ENCODE measurements at places on chromosomes 4 and X. TPM values are rescaled to one million over a fixed set of nuclear protein-coding genes. Genes with fewer than 3 reads are reported as not detected.

Gene CXCL1
- not detected for total RNA-seq

Gene CFAP99
- not detected for total RNA-seq

DNA sequence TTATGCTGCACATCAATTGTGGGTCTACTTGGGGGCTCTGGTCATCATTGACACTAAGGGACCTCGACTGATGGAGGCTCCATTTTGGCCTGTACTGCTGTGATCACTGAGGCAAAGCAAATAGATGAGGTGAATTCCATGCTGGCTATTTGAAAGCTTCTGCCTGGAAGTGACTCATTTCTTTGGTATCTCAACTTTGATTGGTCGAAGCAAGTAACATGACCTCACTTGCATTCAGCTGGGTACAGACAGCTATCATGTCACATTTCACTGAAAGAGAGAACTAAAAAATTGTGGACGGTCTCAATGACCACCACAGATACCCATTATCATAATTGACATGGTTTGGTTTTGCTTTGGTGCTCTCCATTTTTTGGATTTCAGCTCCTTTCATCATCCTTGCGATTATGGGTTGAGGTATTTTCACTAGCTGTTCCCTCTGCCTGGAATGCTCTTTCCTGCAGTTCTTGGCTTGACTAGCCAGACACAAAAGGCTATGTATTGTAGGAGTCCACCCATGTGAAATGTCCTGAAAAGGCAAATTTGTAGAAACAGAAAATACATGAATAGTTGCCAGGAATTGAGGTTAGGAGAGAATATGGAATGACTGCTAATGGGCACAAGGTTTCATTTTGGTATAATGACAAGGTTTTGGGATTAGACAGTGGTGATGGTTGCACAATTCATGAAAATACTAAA lies 369.2 kb upstream of the LCORL start:
- no peak overlapping the region for H3K4me3 ChIP-seq
- no peaks in the 10 kb centered on the region for H3K4me1 ChIP-seq
- H3K27me3 ChIP-seq: no peaks in the 10 kb centered on the region

GRCh38 chr4:186078981-186079638 lies 10.2 kb downstream of the TLR3 start:
- no peaks in the 10 kb centered on the region for H3K27me3 ChIP-seq
- H3K36me3 ChIP-seq: peaks cover 2% of the 10 kb centered on the region
- no peak overlapping the region for H3K4me3 ChIP-seq
- no peak for DNase-seq

Measured in activated CD8-positive, alpha-beta memory T cell treated with anti-CD3 and anti-CD28 coated beads, Interleukin-2, amount 10 ng/mL, durations not matched to agents 7 days and 5 days (primary cell).